ENCODE measurements at places on chromosomes 6 and 20. TPM values are rescaled to one million over a fixed set of nuclear protein-coding genes. Genes with fewer than 3 reads are reported as not detected.

SLC17A3 gene
- polyA plus RNA-seq, result not detected

DNA sequence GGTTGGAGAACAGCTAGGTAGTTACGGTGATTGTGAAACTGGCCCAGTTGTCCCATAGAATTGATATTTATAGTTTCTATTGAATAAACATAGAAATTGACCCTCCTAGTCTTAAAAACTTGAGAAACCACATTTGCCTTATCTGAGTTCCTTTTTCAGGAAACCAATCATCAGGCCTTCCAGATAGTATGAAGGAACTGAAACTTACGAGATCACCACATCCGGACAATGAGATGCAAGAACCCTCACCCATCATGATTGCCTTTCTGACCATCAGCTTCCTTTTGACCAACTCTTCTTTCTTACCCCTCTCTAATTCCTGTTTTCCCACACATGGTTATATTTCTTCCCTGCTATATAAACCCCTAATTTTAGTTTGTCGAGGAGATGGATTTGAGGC, 21.8 kb downstream of the SLC35F1 start:
- no peak for DNase-seq

BFSP1 gene
- 2.1 TPM for polyA plus RNA-seq

RIMS4 gene
- polyA plus RNA-seq, result 7.6 TPM

DNA sequence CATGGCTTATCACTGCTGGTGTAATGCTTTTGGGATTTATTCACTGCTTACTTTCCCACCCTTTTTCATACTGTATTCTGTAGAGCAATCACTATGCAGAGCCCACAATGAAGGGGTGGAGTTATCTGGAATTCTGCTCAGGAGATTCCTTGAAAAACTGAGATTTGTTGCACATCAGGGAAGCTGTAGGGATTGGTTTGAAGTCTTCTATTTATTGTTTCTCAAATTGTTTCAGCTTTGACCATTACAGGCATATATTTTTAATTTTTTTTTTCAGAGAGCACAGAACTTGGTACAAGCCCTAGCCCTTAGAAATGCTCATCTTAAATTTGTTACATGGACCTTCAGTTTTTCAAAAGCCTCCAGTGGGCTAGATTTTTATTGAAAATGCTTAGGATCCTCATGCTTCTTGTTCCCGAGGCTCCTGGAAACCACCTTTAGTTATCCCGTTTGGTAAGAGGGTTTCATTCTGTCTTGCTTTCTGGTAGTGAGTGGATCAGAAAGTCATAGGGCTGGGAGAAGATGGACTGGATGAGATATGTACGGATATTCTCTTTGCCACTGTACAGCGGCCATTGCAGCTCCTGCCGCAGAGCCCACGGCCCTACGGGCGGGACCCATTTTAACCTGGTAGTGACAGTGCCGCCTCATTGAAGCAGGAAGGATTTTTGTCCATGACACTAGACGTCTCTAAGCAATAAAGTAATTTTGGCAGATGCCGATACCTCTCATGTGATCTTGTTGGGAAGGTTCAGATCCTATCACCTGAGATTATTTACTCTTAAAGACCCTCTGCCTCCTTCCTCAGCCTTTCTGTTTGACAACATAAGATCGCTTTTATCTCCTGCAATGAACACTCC, 45.3 kb upstream of the ZNF184 start:
- DNase-seq, result no peak

DNA sequence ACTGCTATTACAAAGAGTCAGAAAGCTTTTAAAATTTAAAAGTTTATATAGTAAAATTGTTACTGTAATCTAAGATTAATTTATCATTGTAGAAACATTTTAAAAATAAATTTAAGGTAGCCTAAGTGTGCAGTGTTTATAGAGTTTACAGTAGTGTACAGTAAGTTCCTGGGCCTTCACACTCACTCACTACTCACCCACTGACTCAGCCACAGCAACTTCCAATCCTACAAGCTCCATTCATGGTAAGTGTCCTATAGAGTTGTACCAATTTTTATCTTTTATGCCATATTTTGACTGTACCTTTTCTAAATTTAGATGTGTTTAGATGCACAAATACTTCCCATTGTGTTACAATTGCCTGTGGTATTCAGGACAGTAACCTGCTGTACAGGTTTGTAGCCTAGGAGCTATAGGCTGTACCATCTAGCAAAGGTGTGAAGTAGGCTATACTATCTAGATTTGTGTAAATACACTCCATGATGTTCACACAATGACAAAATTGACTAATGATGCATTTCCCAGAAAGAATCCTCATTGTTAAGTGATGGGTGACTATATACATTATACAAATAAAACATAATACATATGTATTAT, 10.2 kb upstream of the TMEM170B start:
- DNase-seq, result no peak

GRCh38 chr20:17504066-17504897, 26.9 kb downstream of the BFSP1 start:
- DNase-seq, result no peak

GRCh38 chr6:94254689-94255088, 835.3 kb upstream of the EPHA7 start:
- DNase-seq, result peak; percentile 4

DNA sequence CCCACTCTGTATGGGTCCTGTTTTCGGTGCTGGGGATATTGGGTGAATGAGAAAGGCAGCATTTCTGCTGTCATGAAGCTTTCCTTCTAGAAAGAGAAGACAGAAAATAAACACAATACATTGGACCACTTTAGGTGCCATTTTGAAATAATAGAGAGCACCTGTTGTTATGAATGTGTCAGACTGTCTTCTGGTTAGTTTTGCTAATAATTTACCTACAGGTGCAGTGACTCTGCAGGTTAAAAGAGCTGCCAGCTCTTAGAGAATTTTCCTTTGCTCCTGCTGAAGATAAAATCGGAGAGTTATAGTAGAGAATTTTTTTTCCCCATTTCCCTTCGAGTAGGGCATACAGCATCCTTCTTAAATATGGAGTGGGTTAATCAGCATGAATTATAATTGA, 21.9 kb upstream of the GCLC start:
- DNase-seq, result no peak

GRCh38 chr6:23308166-23308565, 738.8 kb downstream of the HDGFL1 start:
- no peak for DNase-seq

PMEPA1 gene
- polyA plus RNA-seq, result 25.8 TPM

- no peak for DNase-seq
Observed at GRCh38 chr6:21597801-21598673, 4.5 kb downstream of the SOX4 start.

DNA sequence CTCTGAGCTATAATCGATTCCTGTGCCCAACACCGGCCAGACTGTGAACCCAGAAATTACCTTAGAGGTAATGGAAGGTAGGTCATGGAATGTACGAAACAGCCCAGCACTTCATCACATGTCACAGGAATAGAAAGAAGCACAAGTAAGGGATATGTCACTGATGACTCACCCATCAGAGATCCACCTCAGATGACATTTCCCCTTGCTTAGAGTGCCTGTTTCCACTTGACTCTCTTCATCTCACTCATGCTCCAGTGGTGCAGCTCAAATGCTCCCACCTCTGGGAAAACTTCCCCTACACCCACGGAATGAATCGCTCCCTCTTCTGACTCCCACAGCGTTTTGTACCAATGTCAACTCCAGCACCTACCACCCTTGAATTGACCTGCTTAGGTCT, 381.6 kb upstream of the CNR1 start:
- no peak for DNase-seq

DNA sequence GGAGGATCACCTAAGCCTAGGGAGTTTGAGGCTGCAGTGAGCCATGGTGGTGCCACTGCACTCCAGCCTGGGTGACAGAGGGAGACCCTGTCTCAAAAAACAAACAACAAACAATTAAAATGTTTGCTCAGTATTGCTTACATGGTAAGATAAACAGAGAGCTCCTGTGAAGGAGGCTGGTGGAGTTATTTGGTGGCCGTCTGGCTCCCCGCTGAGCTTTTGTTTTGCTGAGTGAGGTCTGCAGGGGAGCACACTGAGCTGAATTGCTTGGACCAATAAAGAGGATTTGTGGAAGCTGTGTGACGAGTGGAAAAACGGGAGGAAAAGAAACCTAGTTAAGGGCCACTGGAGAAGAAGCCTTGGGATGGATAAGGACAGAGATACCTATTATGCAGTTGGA, 41.1 kb upstream of the BMP6 start:
- no peak for DNase-seq

DNA sequence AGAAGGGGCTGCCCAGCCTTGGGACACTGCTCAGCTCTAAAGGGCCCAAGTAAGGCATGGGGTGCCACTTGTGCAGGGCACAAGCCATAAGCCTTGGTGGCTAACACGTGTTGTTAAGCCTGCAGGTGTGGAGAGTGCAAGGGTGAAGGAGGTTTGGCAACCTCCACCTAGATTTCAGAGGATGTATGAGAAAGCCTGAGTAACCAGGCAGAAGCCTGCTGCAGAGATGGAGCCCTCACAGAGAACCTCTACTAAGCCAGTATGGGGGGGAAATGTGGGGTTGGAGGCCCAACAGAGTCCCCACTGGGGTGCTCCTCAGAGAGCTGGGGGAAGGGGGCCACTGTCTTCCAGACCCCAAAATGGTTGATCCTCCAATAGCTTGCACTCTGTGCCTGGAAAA, 32.6 kb downstream of the SERINC1 start:
- no peak for DNase-seq

SLC26A8 gene
- polyA plus RNA-seq, result 0.22 TPM

RGS19 gene
- 4.7 TPM for polyA plus RNA-seq

- no peak for DNase-seq
Observed at GRCh38 chr6:15378272-15378671, 132.4 kb downstream of the JARID2 start.

- DNase-seq, result no peak
Observed at GRCh38 chr6:31005249-31006020, 4.8 kb upstream of the MUC22 start.

- peak; percentile 57 for DNase-seq
Observed at GRCh38 chr6:140857739-140858380, 1274.9 kb upstream of the GJE1 start.

IL17F gene
- polyA plus RNA-seq, result not detected

CALHM6 gene
- polyA plus RNA-seq, result 1.5 TPM

DNA sequence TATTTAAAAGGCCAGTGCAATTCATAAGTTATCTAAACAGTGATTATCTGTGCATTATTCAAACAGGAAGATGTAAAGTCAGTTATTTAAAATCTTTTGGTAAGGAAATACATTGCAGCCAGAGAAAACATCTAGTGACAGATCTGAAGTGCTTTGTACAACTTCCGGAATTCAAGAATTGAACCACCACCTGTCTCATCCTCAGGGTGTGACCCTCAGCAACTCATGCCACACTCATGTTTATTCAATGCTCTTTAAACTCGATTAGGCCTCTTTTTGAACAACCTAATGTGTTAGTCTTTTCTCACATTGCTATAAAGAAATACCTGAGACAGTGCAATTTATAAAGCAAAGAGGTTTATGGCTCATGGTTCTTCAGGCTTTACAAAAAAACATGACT, 62.6 kb upstream of the GGTLC1 start:
- DNase-seq, result no peak

DNA sequence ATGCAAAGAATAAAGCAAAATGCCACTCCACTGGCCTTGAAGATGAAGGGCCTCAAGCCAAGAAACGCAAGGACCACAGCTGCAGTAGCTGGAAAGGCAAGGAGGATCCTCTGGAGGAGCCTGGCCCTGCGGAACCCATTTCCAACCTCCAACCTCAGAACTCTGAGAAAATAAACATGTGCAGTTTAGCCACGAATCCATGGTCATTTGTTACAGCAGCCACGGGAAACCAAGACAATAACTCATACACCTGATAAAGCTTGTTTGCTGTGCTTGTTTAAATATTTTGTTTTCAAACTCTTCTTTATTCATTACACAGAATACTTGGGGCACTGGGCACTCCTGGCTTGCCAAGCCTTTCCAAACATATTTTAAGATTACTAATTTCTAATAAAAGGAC, 10.4 kb downstream of the SERPINB6 start:
- no peak for DNase-seq

MAS1L gene
- not detected for polyA plus RNA-seq

TRIM40 gene
- not detected for polyA plus RNA-seq

- no peak for DNase-seq
Observed at GRCh38 chr6:144338951-144339700, 54.0 kb downstream of the UTRN start.

- DNase-seq, result no peak
Observed at GRCh38 chr20:62703853-62704228, 4.8 kb upstream of the NTSR1 start.

DNA sequence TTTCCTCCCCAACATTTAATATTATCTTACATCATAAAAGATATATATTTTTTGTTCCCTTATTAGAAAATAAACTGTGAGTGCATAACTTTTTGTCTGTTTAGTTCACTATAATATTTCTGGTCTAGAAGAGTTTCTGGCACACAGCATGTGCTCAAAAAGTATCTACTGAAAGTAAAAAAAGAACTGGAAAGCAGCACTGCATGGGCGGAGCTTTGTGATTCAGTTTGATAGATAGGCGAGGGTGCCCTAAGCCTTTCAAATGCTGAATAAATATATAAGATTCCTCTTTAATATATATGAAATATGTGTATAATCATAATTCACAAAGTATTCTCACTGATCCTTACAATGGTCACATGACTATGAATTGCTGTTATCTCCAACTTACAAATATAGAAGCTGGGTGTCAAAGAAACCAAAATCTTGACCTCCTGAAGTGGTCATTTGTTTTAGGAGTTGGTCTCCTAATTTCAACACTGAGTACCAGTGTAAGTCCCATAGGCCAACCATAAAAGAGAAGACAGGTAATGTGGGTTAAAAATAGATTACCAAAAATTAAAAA, 50.8 kb downstream of the OR2B2 start:
- DNase-seq, result no peak

TRIM15 gene
- not detected for polyA plus RNA-seq

DNA sequence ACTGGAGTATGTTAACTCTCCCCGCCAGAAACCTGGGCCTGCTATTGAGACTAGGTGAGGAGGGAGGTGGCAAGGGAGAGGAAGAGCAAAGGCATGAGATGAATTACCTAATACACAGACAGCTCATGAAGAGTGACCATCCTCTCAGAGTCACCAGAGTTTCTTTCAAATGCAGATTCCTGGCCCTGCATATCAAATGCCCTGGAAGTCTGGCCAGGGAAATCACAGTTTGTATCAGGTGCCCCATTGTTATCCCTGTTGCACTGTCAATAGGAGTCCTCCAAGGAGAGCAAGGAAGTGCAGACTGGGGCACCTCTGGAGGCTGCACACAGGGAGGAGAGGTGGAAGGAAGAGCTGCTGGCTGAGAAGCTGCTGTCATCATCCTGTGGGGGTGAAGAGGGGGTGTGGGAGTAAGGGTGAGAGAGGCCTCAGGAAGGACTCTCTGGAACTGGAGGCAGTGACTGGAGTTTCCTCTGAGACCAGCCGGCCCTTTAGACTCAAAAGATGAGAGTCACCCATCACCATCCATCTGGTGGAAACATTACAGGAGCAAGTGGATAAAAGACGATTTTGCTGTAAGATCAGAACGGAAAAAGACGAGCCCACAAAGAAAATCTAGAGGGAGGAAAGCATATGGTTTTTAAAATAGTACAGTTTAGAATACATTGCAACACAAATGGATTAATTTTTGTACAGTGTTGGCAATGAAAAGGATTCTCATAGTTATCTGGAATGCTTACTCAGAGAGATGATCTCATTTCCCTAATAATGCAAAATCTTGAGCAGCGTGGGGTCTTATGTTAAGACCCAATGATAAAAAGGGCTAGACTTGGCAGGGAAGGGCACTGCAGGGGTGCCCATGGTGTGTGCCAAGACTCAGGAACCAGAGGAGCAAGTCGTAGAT, 268.1 kb downstream of the UST start:
- no peak for DNase-seq

MATN4 gene
- polyA plus RNA-seq, result 0.57 TPM

BMP7 gene
- polyA plus RNA-seq, result 3.4 TPM

RPS6KA2 gene
- polyA plus RNA-seq, result 22.5 TPM

GRCh38 chr6:145015739-145016558, 719.4 kb downstream of the EPM2A start:
- DNase-seq, result peak; percentile 16

GRCh38 chr6:37479266-37479854, 20.3 kb downstream of the CCDC167 start:
- no peak for DNase-seq

All from forelimb muscle (tissue), 1 donor.